ENCODE measurements at places on chromosomes 11 and 22.

DNA sequence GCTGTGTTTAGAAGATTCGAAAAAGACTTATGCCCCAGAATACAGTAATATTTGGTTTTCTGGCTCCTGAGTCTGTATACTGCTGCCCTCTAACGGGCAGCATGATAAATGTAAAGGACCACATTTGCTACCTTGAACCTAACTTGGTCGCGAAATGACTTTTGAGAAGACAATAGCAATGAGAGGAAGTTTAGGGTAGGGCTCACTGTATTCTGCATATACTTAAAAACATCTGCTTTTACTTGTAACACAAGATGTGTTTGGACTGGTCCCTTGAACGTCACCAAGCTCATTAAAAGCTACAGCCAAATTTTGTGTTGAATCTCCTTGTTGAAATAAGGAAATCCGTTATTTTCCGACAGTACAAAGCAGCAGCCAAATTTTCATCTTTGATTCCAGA is 309.1 kb downstream of the SWAP70 start:
- DNase-seq: peak; percentile 10

- no peak for DNase-seq
Measured at GRCh38 chr11:28011813-28012212, 96.1 kb downstream of the KIF18A start.

DNA sequence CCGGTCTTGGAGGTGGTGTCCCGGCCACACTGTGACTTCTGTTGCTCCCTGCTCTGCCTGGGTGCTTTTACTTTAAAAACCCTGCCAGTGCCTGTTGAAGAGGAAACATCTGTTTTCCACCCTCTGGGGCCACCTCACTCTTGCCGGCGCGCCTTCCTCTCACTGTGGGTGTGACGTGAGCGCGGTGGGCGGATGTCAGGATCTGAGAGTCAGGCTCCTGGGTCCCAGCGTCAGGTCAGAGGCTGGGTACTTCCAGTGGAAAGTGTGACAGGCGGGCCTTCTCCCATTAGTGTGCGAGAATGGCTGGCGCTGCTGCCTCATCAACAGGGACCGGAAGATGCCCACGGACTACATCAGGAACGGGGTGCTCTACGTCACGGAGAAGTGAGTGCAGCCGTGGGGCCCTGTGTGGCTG is 54.2 kb downstream of the GRAMD4 start:
- DNase-seq: no peak

DNA sequence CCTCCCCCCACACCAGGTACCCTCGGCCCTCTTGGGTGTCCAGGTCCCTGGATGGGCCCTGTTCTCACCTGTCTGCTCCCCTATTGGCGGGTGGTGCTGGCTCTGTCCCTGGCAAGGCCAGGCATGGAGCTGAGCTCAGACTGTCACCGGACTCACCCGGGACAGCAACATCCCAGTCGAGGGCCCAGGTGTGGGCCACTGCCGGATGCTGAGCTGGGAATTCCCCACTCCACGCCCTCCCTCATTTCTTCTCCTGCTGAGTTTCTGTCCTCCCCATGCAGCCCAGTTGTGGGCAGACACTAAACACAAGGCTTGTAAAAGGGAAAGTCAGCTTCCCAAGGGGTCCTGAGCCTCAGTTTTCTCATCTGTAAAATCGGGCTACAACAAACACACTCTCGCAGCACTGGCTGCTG is 2.0 kb upstream of the AP5B1 start:
- no peak for DNase-seq

DNA sequence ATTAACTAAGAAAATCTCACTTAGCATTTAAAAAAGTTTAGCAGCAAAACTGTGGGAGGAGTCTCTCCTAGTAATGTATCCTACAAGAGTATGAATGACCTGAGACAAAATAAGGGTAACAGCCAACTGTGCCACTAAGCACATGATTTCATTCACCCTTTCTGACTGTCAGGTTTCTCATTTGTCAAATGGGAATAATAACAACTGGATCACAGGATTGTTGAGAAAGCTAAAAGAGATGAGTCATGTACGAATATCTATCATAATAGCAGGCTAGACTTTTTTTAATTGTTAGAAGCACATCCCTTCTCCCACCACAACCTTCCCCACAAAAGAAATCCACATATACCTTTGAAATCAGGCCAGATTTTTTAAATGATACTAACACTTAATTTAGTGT is 39.5 kb downstream of the MTMR2 start:
- no peak for DNase-seq

DNA sequence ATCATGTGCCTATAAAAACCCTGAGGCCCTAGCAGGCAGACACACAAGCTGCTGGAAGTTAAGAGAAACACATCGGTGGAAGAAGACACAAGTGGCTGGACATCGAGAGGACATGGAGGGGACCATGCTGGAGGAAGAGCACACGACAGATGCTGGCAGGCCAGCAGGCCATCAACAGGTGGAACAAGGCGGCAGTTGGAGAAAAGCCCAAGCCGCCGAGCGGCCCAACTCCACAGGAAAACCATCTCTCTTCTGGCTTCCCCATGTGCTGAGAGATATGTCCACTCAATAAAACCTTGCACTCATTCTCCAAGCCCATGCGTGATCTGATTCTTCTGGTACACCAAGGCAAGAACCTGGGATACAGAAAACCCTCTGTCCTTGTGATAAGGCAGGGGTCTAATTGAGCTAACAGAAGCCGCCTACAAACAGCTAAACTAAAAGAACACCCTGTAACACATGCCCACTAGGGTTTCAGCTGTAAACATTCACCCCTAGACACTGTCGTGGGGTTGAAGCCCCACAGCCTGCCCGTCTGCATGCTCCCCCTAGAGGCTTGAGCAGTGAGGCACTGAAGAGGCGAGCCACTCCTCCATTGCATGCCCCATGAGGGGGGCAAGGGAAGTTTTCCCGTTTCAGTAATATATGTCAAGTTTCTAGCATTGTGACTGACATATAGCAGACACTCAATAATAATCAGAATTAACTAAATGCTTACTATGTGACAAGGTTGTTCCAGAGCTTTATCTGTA is 39.0 kb upstream of the MMP20 start:
- DNase-seq: no peak

Measured in midbrain (tissue), 1 donor.